ENCODE measurements at places on chromosomes 3 and 15. TPM values are rescaled to one million over a fixed set of nuclear protein-coding genes. Genes with fewer than 3 reads are reported as not detected.

Gene IMPG2
- 0.80 TPM for total RNA-seq

Gene ZCWPW2
- total RNA-seq: 1.8 TPM

Gene CCR8
- total RNA-seq: not detected

Gene CASR
- not detected for total RNA-seq

Gene IL5RA
- not detected for total RNA-seq

Gene LSMEM2
- not detected for total RNA-seq

Gene MOBP
- total RNA-seq: not detected

DNA sequence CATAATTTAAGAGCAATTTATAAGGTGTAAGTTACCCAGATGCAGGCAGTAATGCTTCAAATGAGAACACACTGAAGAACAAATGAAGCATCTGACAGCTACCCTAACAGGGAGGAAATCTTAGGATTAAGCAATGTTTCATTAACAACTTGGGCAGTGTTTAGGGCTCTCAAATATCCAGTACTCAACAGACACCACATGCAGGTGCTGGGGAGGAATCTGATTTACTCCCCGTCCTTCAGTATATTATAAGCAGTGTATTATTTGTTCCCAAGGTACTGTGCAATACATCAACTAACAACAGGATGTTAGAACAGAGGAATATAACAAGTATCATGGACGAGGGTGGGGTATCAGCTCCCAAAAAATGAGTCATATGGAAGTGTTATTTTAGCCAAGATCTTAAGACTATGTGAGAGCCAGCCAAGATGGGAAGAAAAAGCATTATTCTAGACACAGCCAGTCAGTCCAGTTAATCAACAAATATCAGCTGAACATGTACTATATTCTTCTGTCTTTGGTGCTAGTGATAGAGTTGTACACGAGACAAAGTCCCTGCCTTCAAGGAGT, 20.4 kb downstream of the BTBD1 start:
- H3K27me3 ChIP-seq: no peaks in the 10 kb centered on the region
- no peak for DNase-seq
- no peak overlapping the region for H3K4me3 ChIP-seq
- peaks cover 16% of the 10 kb centered on the region for H3K36me3 ChIP-seq

GRCh38 chr3:163890661-163891060, 1187.6 kb downstream of the SI start:
- H3K36me3 ChIP-seq: no peaks in the 10 kb centered on the region
- no peaks in the 10 kb centered on the region for H3K4me1 ChIP-seq
- H3K27ac ChIP-seq: no peak overlapping the region
- H3K27me3 ChIP-seq: no peaks in the 10 kb centered on the region
- DNase-seq: no peak

GRCh38 chr15:101267320-101268104, 9.8 kb downstream of the SELENOS start:
- no peak for DNase-seq
- H3K4me3 ChIP-seq: no peak overlapping the region
- peaks cover 24% of the 10 kb centered on the region for H3K36me3 ChIP-seq
- no peaks in the 10 kb centered on the region for H3K4me1 ChIP-seq

- H3K4me1 ChIP-seq: peaks cover 48% of the 10 kb centered on the region
- H3K27ac ChIP-seq: no peak overlapping the region
- no peak overlapping the region for H3K4me3 ChIP-seq
- H3K27me3 ChIP-seq: no peaks in the 10 kb centered on the region
These were observed 7.6 kb downstream of the NR1D2 start for GRCh38 chr3:23952646-23953045.

DNA sequence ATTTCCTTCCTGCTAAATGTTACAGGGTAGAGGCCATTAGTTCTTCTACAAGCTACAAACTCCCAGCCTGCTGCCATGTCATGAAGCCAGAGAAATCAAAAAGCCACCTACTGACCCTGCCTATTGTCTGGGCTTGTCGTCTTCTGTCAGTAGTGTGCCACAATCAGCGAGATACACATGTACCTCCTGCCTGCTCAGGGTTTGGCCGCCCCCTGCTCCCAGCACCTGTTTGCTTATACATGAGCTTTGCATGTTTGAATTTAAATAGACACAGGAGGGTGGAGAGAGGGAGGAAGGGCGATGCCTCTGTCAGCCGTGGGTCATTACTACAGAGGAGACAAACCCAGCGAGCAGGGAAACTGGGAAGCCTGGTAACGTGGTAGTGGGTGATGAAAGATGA, 106.1 kb downstream of the ROBO2 start:
- peaks cover 15% of the 10 kb centered on the region for H3K4me1 ChIP-seq
- no peak overlapping the region for H3K27ac ChIP-seq
- H3K27me3 ChIP-seq: no peaks in the 10 kb centered on the region
- H3K4me3 ChIP-seq: no peak overlapping the region
- DNase-seq: no peak
- no peaks in the 10 kb centered on the region for H3K36me3 ChIP-seq

- H3K4me3 ChIP-seq: no peak overlapping the region
- DNase-seq: no peak
- peaks cover 9% of the 10 kb centered on the region for H3K27me3 ChIP-seq
- H3K36me3 ChIP-seq: no peaks in the 10 kb centered on the region
- H3K27ac ChIP-seq: no peak overlapping the region
These were observed 38.8 kb downstream of the RETNLB start for GRCh38 chr3:108718454-108718853.

GRCh38 chr15:31331389-31331788, 4.8 kb downstream of the KLF13 start:
- no peaks in the 10 kb centered on the region for H3K36me3 ChIP-seq
- peaks cover 49% of the 10 kb centered on the region for H3K4me1 ChIP-seq

DNA sequence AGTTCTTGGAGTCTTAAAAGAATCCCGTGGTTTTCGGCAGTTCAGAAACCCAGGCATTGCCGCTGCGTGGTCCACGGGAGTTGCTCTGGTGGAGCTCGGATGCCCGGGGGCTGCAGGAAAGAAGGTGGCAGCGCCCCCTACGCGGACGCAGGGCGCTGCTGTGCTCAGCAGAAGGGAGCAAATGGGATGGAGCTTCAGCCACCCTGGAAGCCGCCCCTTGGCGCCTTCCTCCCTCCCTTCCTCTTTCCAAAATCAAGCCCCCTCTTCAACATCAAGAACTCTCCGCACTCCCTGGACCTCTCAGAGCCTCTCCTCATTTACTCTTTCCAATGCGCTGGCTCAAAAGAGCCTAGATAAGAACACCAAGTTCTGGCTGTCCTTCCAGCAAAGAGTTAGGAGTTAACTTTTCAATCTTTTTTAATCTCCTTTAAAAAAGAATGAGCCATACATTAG, 880 bp upstream of the CHRNA7 start:
- peaks cover 53% of the 10 kb centered on the region for H3K27me3 ChIP-seq
- no peak for DNase-seq
- peak overlapping the region; percentile 76 for H3K4me3 ChIP-seq
- H3K36me3 ChIP-seq: no peaks in the 10 kb centered on the region
- H3K27ac ChIP-seq: no peak overlapping the region
- peaks cover 14% of the 10 kb centered on the region for H3K4me1 ChIP-seq

DNA sequence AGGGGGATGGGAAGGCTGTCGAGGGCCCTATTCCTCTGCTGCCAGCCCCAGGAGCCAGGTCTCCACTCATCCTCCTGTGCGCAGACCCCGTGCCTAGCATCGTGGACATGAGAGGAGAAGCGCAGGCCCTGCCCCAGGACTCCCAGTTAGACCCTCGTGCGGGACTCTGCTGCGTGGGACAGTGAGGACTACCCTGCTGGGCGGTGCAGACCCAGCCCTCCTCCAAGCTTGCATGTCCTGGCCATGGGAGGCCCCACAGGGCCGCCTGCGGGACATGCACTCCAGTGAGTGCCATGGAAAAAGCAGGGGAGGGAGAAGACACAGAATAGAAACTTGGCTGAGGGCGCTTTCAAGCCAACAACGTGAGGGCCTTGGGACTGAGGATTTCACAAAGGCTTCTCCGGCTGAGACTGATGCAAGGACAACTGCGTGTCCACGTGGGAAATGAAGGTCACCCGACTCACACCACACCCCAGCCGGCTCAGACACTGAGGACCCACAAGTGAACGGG, 62.6 kb upstream of the IQSEC1 start:
- H3K27me3 ChIP-seq: peaks cover 54% of the 10 kb centered on the region
- no peaks in the 10 kb centered on the region for H3K36me3 ChIP-seq
- no peaks in the 10 kb centered on the region for H3K4me1 ChIP-seq

DNA sequence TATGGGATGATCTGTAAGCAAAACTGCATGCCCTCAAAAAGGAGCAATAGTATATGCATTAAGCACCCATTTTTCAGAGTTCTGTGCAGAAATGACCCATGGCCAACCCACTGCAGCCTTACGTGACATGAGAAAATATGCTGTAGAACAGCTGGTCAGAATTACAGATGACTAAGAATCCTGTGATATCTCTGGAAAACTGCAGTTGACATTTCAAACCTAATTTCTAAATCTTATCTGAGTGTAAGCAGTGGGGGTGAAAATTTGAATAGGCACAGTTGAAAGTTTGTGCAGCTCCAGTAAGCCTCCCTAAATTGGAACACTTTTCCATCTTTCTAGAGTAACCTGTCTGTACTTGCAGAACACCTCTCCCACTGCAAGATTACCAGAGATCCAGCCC, 28.7 kb upstream of the COL6A6 start:
- DNase-seq: no peak
- no peaks in the 10 kb centered on the region for H3K27me3 ChIP-seq
- no peaks in the 10 kb centered on the region for H3K36me3 ChIP-seq
- no peaks in the 10 kb centered on the region for H3K4me1 ChIP-seq
- no peak overlapping the region for H3K4me3 ChIP-seq
- no peak overlapping the region for H3K27ac ChIP-seq

GRCh38 chr3:56406826-56407515, 61.3 kb downstream of the ERC2 start:
- no peaks in the 10 kb centered on the region for H3K27me3 ChIP-seq
- DNase-seq: no peak
- H3K27ac ChIP-seq: no peak overlapping the region
- no peak overlapping the region for H3K4me3 ChIP-seq
- H3K4me1 ChIP-seq: no peaks in the 10 kb centered on the region
- no peaks in the 10 kb centered on the region for H3K36me3 ChIP-seq

- no peak overlapping the region for H3K4me3 ChIP-seq
- H3K36me3 ChIP-seq: peaks cover 19% of the 10 kb centered on the region
- H3K4me1 ChIP-seq: peaks cover under 1% of the 10 kb centered on the region
- H3K27me3 ChIP-seq: no peaks in the 10 kb centered on the region
- DNase-seq: no peak
These were observed 78.1 kb downstream of the TNFAIP8L3 start for GRCh38 chr15:51016615-51017014.

DNA sequence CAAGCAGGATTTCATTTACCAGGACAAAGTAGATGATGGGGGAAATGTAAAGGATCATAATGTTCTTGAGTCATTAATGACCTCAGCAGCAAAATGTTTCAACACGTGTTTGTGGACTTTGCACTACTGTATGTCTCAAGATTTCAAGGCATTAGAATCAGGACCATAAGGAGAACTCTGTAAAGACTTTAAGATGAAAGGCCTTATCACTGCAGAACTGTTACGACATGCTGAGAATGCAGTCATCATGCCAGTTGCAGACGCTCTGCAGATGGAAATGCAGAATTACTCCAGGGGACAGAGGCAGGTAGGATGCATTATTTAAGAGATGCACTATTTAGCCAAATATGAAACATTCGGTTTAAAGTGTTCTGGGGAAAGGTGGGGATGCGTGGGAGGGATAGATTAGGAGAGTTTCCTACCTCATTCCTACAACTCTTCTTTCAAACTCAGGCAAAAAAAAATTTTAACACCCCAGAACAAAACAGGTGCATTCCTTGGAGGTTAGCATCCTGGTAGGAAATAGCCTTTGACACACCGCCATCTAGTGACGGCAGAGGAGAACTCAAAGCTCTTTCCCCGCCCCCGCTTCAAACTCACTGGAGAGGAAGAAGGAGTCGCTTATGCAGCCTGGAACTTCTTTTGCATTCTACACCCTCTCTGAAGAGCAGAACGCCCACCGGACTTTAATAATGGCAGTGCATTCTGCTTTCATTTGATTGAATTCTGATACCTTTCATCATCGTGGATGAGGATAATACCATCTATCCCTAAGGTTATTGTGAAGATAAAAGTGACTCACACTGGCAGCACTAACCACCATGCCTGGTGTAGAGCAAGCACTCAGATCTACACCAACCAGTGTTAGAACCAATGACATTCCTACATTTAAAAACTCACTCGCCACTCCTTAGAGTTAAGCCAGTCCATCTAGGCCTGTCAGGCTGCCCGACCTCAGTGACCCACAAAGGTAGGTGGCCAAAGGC, 43.1 kb upstream of the TOPAZ1 start:
- H3K27ac ChIP-seq: no peak overlapping the region
- peaks cover 15% of the 10 kb centered on the region for H3K27me3 ChIP-seq
- peaks cover 4% of the 10 kb centered on the region for H3K4me1 ChIP-seq
- no peaks in the 10 kb centered on the region for H3K36me3 ChIP-seq
- DNase-seq: no peak

DNA sequence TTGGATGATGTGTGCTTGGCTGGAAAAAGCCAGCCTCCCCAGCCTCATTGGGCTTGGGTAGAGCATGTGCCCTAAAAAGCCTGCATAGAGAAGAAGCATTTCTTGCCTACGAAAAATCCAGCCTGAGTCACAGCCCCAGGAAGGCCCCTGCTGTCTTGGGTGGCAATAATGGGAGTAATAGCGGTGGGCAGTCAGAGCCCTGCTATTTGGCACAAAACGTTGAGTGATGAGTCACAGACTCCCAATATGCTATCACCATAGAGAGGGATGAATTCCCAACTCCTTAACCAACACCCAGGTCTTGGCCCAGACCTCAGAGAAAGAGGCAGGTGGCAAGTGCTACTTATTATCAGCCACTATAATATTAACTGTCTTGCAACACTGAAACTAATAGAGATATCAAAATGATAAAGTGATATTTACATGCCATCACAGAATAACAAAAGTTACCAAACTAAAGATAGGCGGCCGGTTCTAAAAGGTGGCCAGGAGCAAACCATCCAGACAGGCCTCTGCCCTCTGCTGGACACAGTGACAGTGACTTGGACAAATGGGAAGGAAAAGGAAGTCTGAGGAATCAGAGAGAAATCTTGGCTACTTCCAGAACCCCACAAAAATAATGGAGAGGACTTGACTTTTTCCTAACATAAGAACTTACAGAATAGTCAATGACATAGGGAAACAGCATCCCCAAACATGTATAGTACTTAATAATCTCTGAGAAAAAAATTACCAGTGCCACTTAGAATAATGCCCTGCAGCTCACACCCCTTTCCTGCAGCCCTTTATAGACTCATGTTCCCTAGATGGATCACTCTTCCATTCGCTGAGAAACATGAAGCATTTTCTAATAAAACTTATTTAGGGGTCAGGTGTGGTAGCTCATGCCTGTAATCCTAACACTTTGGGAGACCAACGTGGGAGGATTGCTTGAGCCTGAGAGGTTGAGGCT, 51.9 kb upstream of the MUC13 start:
- H3K36me3 ChIP-seq: peaks cover 18% of the 10 kb centered on the region
- H3K4me3 ChIP-seq: no peak overlapping the region
- DNase-seq: no peak
- H3K27ac ChIP-seq: peak overlapping the region; percentile 92
- H3K27me3 ChIP-seq: no peaks in the 10 kb centered on the region

- no peak overlapping the region for H3K27ac ChIP-seq
- peaks cover 29% of the 10 kb centered on the region for H3K4me1 ChIP-seq
- no peaks in the 10 kb centered on the region for H3K36me3 ChIP-seq
- no peak overlapping the region for H3K4me3 ChIP-seq
These were observed 37.1 kb downstream of the GJD2 start for GRCh38 chr15:34717729-34718128.

- no peaks in the 10 kb centered on the region for H3K36me3 ChIP-seq
- H3K4me3 ChIP-seq: no peak overlapping the region
- H3K27ac ChIP-seq: no peak overlapping the region
These were observed 124.3 kb upstream of the CPNE4 start for GRCh38 chr3:132159145-132159544.

GRCh38 chr15:97978401-97979139, 18.1 kb downstream of the ARRDC4 start:
- H3K27ac ChIP-seq: peak overlapping the region; percentile 13
- H3K4me3 ChIP-seq: no peak overlapping the region
- H3K4me1 ChIP-seq: peaks cover 28% of the 10 kb centered on the region
- H3K27me3 ChIP-seq: no peaks in the 10 kb centered on the region

Measured in chondrocyte (in vitro differentiated cells).